ENCODE measurements at places on chromosomes 4 and X. TPM values are rescaled to one million over a fixed set of nuclear protein-coding genes. Genes with fewer than 3 reads are reported as not detected.

The DOCK11 gene
- total RNA-seq = 68.2 TPM

The TCP11X1 gene
- total RNA-seq = not detected

The TMEM35A gene
- not detected for total RNA-seq

The ADRA2C gene
- not detected for total RNA-seq

The CCKAR gene
- not detected for total RNA-seq

The PCDH10 gene
- total RNA-seq = not detected

The P2RY8 gene
- total RNA-seq = 139 TPM

The HHIP gene
- not detected for total RNA-seq

The EGF gene
- total RNA-seq = not detected

The TMEM271 gene
- total RNA-seq = not detected

The TEX13D gene
- total RNA-seq = not detected

The GYPE gene
- not detected for total RNA-seq

The ESX1 gene
- total RNA-seq = not detected

The ADAMTS3 gene
- not detected for total RNA-seq

The FGFRL1 gene
- 21.8 TPM for total RNA-seq

The CSAG2 gene
- not detected for total RNA-seq

The VBP1 gene
- total RNA-seq = 8.5 TPM

The TTC29 gene
- not detected for total RNA-seq

The CCDC149 gene
- total RNA-seq = 0.69 TPM

The PCSK1N gene
- total RNA-seq = 4.9 TPM

The SLC25A31 gene
- not detected for total RNA-seq

The CFP gene
- 18.6 TPM for total RNA-seq

The ZNF711 gene
- 3.8 TPM for total RNA-seq

The PRIMPOL gene
- total RNA-seq = 4.2 TPM

The ANXA3 gene
- not detected for total RNA-seq

The XG gene
- not detected for total RNA-seq

The STOX2 gene
- not detected for total RNA-seq

The HS6ST2 gene
- total RNA-seq = not detected

The SLC34A2 gene
- total RNA-seq = not detected

The UGT2B11 gene
- not detected for total RNA-seq

The SSX2 gene
- total RNA-seq = not detected

The GUCY1A1 gene
- not detected for total RNA-seq

Measured in CD4-positive, alpha-beta T cell (primary cell).